ENCODE measurements at places on chromosomes 4 and X.

- DNase-seq = peak; percentile 72
These were observed 322.5 kb downstream of the HS3ST1 start for GRCh38 chr4:11106190-11106589.

- no peak for DNase-seq
These were observed 57.2 kb downstream of the DIPK2B start for GRCh38 chrX:45143455-45143854.

- DNase-seq = no peak
These were observed 685.8 kb downstream of the GABRG1 start for GRCh38 chr4:45438047-45438446.

DNA sequence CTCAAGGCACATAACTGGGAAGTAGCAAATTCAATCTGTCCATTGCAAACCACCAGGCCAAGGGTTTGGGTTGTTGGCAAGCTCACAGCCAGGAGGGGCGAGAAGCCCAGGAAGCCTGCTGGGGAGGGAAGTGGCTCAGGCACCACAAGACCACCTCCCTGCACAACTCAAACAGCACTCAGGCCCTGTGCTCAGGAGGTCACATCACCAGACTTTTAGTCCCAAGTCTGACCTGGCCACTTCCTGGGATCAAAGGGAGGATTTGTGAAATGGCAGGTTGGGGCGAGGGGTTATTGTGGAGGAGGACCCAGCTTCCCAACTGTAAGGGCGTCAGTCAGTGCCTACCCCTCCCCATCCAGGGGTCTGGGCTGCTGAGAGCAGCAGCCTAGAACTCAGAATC lies 2.3 kb downstream of the ATP5ME start:
- no peak for DNase-seq

DNA sequence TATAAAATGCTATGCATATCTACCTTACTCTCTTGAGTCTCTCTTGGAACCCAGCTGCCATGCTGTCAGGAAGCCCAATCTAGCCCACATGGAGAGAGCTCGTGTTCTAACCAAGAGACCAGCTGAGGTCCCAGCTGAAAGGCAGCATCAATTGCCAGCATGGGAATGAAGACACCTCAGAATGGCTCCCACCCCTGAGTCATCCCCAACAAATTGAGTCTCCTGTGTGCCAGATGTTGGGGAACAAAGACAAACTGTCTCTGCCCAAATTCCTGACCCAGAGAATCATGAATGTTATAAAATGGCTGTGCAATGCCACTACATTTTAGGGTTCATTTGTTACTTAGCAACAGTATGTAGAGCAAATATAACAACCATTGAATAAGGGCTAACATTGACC lies 105.2 kb upstream of the STX18 start:
- DNase-seq = peak; percentile 36

GRCh38 chrX:131359611-131360010 lies 70.5 kb upstream of the IGSF1 start:
- DNase-seq = no peak

DNA sequence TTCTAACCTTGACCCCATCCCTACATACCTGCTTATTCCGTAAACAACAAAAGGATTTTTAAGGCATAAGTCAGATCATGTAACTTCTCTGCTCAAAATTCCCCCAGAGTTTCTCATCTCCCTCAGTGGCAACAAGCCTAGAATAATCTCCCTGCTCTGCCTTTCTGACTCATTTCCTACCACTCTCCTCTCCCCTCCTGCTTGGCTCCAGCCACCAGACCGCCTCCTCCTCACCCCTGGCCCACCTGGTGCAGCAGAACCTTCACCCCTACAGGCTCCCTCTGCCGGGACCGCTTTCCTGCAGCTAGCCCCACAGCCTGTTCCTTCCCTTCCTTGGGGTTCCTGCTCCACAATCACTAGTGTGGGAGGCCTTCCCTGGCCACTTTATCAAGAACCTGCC lies 32.1 kb downstream of the TSPAN5 start:
- peak; percentile 93 for DNase-seq

Data from astrocyte of the spinal cord (primary cell).